ENCODE measurements at places on chromosomes 12 and 14.
A peak's percentile ranks its signal among the peaks of the same experiment; 100 is the strongest.

DNA sequence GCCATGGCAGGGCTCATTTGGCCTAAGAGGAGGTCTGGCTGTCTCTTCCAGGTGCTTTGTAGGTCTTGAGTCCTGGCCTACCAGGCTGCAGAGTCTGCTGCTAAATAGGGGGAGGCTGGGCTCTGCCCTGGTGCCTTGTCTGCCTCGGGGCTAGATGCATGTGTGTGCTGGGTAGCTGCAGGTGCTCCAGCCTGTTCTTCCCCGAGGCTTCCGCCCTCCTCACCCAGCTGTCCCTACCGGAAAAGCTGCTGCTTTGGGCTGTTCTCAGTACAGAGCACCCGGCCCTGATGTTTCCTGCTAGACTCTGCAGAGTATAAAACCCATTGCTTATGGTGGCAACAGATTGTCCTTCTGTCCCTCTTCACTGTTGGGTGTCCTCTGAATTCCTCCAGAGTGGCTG is 37.7 kb downstream of the RAB35 start:
- DNase-seq = no peak

DNA sequence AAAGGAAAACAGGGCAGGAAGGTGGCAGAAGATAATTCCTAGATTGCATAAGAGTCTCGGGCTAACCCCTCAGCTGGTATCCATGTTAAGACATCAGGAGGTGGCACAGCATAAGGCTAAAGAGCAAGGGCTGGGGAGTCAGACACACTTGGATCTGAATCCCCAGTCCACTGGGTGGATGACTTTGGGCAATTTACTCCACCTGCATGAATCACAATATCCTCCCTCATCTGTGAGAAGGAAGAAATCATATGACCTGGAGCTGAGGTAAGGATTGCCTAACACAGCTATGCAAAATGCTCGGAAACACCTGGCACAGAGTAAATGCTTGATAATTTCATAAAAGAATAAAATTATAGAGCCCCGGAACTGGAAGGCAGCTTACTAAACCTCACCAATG is 217.9 kb downstream of the PIK3C2G start:
- no peak for DNase-seq

- peak; percentile 35 for DNase-seq
These were observed 2.2 kb downstream of the NAB2 start for GRCh38 chr12:57090924-57091637.

DNA sequence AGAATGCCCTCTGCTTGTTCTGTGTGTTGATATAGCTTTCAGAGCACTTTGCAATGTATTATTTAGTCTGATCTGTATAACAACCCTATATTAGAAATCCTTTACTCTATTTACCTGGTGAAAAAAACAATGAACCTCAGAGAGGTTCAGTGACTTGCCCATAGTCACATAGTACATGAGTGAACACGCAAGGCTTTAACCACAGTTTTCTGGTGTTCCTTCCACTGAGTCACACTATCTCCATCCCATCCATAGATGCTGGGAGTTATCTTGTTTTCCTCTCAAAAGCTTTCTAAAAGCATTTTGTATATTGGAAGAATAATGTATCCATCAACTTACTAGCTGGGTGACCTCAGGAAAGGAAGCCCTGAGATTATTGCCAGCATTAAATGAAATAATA is 104.5 kb downstream of the NT5DC3 start:
- DNase-seq = no peak

DNA sequence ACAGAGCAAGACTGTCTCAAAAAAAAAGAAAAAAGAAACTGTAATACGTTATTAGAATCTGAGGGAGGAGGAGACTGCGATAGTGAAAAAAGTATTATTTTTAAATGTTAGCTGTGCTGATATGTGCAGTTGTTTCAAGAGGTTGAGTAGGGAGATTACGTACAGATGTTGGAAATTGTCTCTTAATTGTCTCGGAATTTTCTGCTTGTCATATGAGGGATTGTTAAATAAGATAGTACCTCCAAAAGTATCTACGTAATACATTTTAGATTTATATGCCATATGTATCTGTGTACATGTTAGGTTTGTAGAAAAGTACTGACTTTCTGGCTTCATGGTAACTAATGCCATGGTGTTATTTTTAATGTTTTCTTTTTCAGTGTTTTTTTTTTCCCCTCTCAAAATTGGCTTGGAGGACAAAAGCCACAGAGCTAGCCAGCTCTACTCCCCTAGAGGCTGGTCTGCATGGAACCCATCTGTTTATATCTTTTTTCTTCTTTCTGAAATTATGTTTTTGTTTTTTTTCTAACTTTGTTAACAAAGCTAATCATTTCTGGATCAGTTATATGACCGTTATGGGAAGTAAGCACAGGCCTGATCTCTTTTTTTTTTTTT is 3.4 kb downstream of the RIMKLB start:
- DNase-seq = no peak

DNA sequence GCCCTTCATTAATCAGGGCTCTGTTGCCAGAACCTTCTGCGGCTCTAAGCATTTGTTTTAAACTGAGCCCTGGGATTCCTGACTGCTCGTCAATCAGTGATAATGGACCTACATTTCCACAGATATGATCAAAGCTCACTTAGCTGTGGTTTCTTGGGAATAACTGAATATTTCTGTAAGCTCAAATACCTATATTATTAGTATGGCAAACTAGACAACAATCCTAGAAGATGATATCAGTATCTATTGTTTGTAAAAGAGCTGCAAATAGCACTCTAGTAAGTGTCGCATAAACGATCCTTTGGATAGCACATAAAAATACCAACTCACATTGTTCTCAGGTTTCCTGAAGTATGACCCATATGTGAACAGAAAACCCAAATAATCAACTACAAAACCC is 150.4 kb downstream of the PPM1H start:
- DNase-seq = no peak

DNA sequence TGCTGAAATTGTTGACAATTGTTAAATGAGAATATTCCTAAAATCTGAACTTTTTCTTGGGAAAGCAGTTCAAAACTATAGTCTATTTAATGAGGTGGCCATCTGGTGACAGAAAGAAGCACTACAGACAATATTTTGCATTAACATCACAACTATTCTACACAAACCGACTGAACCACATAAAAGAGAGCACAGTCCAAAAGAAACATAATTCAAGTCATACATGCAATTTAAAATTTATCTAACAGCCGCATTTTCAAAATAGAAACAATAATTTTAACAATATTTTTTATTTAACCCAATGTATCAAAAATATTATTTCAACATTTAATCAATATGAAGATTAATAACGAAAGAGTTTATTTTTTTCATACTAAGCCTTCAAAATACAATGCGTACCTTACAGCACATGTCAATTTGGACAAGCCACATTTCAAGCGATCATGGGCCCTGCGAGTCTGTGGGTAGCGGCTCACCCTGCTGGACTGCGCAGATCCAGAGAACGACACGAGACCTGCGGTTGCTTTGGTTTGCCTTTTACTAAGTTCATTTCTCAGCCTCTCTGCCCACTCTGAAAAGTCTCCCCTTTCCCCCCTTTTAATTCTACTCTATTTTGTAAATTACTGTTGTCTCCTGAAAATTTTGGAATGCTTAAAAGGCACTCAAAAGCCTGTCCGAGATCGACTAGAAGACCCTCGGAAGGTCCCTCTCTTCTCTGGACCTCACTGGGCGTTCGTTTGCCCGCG is 947 bp upstream of the LRRC9 start:
- DNase-seq = peak; percentile 19

DNA sequence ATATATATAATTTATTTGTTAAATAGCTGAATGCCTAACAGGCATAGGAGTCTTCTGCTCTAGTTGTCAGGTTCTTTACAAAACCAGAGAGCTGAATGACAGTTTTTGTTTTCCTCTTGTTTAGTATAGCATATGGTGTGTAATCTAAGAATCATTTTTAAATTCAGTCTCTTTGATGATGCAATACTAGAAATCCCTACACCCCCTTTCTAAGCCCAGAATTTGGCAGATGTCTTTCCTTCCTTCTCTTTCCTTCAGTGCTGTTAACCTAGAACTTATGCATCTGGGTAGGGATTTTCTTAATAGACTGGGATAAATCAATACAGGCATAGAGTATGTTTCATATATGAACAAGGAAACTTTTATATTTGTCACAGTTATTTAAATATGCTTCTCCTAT is 198.1 kb downstream of the KCNH5 start:
- no peak for DNase-seq

- no peak for DNase-seq
These were observed 2.8 kb downstream of the TMX1 start for GRCh38 chr14:51242545-51243490.

- DNase-seq = no peak
These were observed 94.8 kb downstream of the ETNK1 start for GRCh38 chr12:22719745-22720144.

DNA sequence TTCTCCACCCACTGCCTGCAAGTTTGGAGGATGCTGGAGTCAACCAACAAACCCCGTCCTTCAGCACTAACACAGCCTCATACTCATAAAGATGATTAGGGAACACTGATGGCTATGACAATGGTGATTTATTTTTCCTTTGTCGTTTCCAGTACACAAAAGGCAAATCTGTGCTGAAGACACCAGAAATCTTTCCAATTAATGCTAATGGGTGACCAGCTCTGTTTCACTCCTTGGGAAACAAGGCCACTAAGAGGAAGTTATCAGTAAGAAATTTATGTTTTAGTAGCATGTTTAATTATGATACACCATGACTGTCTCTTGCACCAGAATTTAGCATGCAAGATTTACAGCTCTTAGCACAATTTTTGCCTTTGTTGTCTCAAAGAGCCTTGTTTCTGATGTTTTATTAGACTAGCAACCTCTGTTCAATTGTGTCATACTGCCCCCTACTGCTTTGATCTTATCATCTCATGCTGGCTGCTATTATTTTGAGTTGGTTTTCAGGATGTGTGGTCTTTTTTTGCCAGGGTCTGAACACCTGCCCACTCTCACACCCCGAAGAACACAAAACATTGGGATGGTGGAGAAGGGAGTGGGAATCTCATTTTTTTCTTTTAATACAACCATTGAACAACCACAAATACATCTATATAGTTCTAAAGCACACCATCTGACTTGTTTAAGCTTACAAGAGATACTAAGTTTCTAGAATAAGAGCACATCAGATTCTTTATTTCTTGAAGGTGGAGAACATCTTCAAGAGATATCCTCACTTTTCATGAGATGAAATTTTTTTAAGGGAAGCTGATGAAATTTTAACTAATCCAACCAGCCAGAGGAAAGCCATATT is 160.9 kb downstream of the SPTSSA start:
- peak; percentile 74 for DNase-seq
